ENCODE measurements at places on chromosomes 11 and 22.

GRCh38 chr11:81870815-81871214 is 862.8 kb downstream of the FAM181B start:
- DNase-seq = no peak

- no peak for DNase-seq
These were observed 88.3 kb downstream of the TSPAN18 start for GRCh38 chr11:44814881-44815592.

DNA sequence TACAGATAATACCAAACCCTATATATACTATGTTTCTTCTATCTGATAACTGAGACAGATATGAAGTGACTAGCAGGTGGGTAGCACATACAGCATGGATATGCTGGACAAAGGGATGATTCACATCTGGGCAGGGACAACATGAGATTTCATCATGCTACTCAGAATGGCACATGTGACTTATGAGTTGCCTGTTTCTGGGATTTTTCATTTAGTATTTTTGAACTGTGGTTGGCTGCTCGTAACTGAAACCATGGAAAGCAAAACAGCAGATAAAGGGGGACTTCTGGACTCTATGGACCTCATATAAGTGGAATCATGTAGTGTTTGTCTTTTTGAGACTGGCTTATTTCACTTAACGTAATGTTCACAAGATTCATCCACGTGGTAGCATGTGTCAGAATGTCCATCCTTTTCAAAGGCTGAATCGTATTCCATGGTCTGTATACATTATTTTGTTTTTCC is 883.0 kb downstream of the TBC1D22A start:
- DNase-seq = no peak

DNA sequence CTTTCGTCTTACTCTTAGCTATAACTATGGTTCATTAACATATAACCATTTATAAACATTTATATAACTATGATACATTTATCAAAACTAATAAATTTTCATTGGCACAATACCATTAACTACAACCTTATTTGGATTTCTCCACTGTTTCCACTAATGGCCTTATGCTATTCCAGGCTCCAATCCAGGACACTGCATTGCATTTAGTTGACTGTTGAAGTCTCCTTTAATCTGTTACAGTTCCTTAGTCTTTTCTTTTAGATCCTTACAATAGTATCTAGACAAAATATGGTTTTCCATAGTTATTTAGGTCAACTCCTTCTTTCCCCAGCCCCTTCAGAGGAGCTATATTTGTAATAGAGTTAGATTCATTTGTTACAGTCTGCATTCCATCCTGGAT is 47.2 kb downstream of the CCDC34 start:
- no peak for DNase-seq

DNA sequence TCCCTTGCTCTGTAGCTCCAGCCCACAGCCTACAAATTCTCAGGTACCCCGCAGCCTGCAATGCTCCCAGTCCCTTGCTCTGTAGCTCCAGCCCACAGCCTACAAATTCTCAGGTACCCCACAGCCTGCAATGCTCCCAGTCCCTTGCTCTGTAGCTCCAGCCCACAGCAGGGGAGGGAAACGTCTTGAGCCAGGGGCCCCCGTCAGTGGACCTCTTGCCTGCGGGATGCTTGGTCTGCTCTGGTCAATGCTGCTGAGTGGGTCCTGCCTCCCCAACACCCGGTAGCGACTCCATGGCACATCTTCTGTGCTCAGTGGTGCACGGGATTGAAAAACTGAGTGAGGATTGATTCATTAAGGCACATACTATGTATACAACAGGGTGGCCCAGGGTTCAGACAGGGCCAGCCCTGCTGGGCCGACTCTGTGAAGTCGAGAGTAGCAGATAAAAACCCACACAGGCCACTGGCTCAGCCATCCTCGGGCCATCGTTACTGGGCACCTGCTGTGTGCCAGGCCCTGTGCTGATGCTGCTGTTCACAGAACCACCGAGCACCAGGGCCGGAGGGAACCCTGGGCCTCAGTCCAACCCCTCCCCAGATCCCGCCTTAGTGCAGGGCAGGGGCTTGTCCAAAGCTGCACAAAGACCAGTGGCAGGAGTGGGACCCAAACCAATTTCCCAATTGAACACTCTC is 69.7 kb downstream of the MYO7A start:
- DNase-seq = no peak

GRCh38 chr22:19770349-19771220 is 10.0 kb downstream of the TBX1 start:
- no peak for DNase-seq

DNA sequence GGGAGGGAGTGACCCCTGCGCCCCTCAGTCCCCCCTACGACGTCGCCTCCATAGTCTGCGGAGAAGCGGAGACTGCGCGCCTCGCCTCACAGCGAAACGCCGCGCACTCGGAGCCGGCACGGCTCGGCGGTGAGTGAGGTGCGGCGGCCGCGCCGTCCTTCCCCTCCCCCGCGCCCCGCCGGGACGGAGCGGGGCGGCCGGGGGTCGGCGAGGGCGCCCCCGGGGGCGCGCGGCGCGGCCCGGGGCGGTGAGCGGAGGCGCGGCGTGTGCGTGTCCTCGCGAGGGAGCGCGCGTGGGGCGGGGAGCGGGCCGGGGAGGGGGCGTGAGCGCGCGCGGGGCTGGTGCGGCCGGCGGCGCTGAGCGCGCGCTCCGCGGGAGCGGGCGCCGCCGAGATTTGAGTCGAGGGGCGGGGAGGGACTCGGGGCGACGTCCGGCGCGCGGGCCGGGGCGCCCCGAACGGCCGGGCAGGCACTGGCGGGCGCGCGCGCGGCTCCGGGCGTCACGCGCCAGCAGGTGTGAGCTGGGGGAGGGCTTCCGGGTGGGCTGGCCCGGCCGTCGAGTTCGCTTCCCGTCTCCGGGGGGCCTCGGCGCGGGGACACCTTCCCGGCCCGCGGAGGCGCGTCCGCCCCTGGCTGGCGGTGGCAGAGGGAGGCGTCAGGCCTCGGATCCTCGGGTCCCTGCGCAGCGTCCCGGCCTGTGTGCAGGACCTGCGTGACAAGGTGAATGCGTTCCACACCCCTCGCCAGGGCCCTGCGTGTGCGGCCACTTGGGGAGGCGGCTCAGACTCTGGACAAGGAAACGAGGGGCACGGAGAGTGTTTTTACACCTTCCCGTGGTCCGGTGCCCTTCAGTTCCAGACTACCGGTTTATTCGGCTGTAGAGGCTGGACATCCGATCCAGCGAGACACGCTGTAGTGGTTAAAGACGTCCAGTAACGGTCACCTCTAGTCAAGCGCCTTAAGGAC is 50.4 kb downstream of the FAM83F start:
- peak; percentile 72 for DNase-seq

DNA sequence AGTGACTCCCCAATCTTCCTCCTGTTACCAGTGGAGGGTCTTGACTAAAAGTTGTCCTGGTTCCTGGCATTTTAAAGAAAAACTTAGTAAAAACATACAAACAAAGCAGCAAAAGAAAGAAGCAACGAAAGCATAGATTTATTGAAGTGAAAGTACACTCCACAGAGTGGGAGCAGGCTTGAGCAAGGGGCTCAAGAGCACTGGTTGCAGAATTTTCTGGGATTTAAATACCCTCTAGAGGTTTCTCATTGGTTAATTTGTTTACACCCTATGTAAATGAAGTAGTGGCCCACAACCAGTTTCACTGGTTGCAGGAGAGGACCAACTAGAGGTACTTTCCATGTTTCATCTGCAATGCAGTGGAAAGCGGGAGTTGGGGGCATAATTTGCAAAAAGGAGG is 10.7 kb downstream of the FAM111B start:
- DNase-seq = no peak

GRCh38 chr11:94997437-94997836 is 23.9 kb downstream of the KDM4D start:
- no peak for DNase-seq

DNA sequence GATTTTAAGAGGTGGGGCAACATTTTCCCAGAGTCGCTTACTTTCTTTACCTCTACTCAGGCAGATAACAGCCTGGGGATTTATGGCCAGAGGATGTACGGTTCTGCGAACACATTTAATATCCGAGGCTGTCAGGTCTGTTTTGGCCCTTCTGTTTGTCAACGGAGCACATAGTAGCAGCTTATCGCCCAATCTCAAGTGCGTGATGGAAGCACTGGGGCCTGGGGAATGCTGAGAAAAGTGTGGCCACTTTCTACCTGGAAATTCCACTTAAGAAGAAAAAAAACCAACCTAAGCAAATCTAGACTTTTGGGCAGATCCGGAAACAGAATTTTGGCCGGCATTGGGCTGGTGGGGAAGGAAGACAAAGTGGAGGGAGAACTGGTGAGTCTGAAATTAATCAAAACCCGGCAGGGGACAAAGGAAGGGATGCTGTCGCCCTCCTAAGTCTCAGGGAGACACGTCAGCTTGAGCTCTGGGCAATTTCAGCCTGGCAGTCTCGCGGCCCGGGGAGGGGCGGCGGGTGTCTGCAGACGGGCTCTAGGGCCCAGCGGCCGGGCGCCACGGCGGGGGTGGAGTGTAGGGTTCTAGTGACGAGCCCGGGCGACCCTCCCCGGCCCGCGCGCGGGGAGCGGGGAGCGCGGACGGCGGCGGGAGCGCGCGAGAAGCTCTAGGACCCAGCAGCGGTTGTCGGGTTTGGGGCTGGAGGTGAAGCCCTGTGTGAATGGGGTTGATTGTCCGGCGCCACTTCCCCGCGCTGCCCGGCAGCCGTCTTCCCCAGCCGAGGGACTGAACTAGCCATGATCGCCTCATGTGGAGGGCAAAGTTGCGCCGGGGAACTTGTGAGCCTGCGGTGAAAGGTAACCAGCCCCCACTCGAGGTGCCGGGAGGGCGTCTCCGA is at the start of gene AMOTL1:
Gene AMOTL1, plus strand, starts transcription at position 656 of the 901 bp plus-strand sequence. Its CDS starts 156 bp downstream, at position 812.
- no peak for DNase-seq

GRCh38 chr11:20046416-20046815 is 113.9 kb downstream of the DBX1 start:
- no peak for DNase-seq

DNA sequence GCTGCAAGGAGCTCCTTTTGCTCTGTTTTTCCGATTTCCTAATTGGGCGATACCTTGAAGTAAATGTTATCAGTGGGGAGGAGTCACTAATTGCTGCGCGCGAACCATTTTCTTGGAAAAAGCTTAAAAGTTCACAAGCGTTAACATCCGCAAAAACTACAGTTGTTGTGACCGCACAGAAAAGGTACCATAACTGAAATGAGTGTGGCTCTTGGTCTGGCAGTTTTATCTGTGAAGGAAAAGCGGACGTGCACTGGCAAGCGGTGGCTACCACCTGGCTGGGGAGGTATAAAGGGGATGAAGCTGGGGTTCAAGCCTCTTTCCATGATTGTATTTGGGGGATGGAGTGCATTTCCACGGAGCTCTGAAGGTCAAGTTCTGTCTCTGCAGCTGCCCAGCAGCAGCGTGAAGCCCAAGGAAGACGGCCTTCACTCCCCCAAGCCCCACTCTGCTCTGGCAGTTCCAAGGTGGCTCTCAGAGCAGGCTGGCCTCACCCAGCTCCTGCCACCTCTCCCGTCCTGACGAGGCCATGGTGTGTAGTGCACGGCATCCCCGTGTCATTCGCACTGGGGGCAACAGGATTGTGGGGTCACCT is 27.5 kb downstream of the MOV10L1 start:
- no peak for DNase-seq

DNA sequence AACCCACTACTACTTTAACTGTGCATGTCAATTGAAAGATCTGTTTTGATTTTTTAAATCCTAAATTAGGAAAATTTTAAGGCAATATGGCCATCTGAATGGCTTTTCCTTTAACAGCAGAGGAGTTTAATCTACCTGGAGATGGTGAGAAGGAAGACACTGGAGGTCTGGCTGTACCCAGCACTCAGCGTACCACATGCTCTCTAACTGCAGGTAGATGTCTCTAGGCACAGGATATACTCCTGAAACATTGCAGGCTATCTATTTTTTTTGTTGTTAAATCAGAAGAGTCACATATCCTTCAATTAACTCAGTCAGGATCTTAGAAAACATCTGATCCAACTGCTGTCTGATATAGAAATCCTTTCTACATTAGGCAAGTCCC is 17.3 kb upstream of the CASTOR1 start:
- no peak for DNase-seq

GRCh38 chr11:113895367-113896155 is 9.0 kb upstream of the HTR3B start:
- no peak for DNase-seq

- no peak for DNase-seq
These were observed 403 bp upstream of the SBF2 start for GRCh38 chr11:10294290-10294953.

DNA sequence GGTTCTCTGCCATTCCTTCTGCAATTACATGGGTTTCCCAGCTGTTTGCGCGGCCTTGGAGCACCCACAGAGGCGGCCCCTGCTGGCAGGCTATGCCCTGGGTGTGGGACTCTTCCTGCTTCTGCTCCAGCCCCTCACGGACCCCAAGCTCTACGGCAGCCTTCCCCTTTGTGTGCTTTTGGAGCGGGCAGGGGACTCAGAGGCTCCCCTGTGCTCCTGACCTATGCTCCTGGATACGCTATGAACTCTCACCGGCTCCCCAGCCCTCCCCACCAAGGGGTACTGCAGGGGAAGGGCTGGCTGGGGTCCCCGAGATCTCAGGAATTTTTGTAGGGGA is 2.6 kb downstream of the RCE1 start:
- DNase-seq = no peak

- no peak for DNase-seq
These were observed 263.5 kb upstream of the CCDC179 start for GRCh38 chr11:23123753-23124152.

DNA sequence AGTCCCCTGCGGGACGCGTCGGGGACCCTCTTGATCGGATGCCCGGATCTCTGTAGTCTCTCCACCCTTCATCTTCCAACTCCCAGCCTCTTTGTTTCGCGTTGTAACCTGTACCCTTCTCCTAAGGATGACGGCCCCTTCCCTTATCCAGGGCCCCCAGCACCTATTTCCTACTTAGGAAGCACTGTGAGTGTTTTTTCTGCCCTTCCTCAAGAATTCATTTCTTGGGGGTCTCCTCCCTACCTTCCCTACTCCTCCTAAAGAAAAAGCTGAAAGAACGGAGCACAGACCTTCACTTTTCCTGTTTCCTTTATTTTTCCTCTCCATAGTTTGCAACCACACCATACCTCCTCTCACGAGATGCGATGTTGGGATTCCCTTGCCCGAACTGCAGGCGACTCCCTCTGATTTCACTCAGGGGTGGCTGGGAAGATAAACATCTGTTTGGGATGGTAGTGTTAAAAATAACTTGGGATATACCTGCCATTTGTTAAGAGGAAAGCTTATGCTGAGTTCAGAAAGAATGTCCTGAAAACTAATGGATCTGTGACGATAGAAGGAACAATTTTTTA is 593 bp downstream of the FAM118B start:
- DNase-seq = no peak

- DNase-seq = no peak
These were observed 40.9 kb upstream of the BIRC3 start for GRCh38 chr11:102276362-102276761.

GRCh38 chr22:30371981-30372380 is 15.2 kb downstream of the CCDC157 start:
- DNase-seq = no peak
